ENCODE measurements at places on chromosomes 4 and X.

- no peak for DNase-seq
Measured at GRCh38 chr4:40458683-40459082, 123.5 kb downstream of the CHRNA9 start.

DNA sequence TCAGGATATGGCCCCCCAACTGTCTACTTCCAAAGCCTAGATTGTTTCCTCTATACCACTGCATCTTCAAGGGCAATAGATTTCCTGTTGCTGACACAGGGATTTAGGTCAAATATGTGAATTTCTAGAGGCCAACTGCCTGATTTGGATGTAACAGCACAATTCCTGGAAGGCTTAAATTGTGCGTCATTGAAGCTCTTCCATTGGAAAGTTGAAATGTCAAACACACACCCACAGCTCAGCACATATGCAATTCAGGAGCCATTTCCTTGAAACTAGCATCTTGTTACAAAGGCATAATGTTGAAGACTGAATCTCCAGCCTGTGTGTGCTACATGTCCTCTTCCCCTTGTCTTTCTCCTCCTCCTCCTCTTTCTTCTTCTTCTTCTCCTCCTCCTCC lies 158.6 kb downstream of the STK32B start:
- no peak for DNase-seq

- DNase-seq: no peak
Measured at GRCh38 chr4:89371614-89372013, 64.0 kb upstream of the GPRIN3 start.

DNA sequence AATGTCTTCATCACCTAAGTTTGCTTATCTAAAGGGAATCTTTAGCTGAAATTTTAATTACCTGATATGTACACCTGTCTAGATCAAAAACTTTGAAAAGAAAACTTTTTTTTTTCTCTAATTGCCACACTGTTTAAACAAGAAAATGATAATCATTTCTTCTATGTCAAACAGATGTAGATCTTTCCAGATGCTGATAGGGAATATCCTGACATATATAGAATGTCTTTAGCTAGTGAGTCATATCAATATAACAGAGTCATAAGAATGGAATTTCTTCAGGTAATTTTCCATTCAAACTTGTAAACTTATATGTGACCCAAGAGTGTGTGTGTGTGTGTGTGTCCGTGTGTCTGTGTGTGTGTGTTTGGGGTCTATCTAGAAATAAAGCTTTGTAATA lies 271.9 kb downstream of the GPM6A start:
- peak; percentile 22 for DNase-seq

- DNase-seq: no peak
Measured at GRCh38 chr4:9938933-9939332, 82.4 kb downstream of the SLC2A9 start.

- peak; percentile 57 for DNase-seq
Measured at GRCh38 chrX:119880552-119881437, 9.2 kb downstream of the NDUFA1 start.

DNA sequence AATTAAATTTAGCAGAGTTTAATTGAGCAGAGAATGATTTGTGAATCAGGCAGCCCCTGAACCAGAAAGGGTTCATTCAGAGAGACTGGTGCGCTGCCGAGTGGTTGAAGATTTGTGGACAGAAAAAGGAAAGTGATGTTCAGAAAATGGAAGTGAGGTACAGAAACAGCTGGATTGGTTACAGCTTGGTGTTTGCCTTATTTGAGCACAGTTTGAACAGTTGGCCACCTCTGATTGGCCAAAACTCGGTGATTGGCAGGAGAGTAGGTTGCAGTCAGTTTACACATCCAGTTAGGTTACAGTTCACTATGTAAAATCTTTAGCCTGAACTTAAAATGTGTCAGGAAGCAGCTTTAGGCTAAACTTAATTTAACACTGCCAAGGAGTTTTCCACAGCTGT lies 14.9 kb downstream of the MID1IP1 start:
- DNase-seq: no peak

DNA sequence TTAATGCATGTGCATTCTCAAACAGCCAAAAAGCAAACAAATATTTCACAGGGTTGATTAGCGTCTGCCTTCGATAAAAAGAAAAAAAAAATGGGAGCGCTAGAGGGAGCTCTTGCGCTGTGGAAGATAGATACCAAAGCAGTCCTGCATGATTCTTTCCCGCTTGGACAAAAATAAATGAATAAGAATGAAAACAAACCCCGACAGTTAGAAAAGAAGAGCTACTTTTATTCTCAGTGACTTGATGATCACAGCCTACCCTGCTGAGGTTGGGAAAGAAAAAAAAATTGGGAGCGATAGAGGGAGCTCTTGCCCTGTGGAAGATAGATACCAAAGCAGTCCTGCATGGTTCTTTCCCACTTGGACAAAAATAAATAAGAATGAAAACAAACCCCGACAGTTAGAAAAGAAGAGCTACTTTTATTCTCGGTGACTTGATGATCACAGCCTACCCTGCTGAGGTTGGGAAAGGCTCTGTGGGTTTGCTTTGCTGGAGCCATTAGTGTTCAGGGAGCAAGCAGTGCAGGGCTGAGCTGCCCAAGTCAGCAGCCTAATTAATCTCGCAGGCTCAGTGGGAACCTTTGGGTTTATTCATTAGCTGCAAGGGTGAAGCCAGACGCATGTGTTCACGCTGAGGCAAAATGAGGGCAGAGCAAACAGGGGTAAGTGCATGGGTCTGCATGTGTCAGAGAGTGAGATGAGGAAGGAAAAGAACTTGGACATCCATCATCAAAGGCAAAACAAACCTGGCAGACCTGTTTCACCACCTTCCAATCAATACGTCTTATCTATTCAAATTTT lies 249.3 kb upstream of the PRKX start:
- peak; percentile 4 for DNase-seq

GRCh38 chrX:133493366-133493765 lies 78.1 kb upstream of the GPC4 start:
- no peak for DNase-seq

DNA sequence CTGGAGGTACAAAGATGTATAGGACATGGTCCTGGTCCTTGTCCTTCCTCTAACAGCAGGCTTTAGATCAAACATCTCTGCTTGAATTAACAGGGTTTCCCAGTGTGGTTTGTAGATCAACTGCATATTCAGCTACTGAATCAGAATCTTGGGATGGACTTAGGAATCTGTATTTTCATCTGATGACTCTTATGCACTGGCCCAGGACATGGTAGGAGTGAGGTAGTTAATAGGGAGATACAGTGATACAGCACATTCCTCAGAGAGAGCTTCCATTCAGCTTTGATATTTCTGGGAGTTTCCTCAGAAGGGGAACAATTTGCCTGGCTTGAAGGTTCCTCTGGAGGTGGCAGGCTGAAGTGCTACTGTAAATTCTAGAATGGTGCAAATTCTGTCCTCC lies 203.1 kb downstream of the LARP7 start:
- DNase-seq: peak; percentile 22

GRCh38 chr4:75046226-75046625 lies 113.3 kb downstream of the PARM1 start:
- no peak for DNase-seq

DNA sequence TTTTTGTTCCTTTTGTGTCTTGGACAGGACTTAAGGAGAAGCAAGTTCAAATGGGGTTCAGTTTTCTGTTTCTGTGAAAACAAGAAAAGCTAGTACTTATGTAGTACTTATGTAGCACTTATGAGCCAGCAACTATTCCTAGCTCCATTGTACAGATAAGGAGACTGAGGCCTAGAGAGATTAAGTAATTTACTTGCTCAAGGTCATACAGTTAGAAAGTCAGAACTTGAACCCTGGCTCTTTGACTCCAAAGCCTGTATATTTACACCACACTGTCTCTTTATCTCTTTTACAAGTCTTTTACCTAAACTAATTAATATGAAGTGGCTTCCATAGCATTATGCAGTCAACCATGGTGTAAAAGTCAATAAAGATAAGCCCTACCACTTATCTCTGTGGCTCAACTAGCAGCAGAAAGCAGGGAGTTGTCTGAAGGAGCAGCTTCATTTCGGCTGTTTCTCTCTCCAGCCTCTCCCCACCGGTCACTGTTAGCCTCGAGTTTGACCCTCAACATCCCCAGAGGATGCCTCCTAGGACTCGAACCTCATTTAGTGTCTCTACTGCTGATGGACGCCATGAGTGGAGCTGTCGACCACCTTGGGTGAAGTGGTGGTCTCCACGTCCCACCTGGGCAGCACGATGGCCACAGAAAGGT lies 209.9 kb downstream of the SHROOM3 start:
- DNase-seq: no peak

DNA sequence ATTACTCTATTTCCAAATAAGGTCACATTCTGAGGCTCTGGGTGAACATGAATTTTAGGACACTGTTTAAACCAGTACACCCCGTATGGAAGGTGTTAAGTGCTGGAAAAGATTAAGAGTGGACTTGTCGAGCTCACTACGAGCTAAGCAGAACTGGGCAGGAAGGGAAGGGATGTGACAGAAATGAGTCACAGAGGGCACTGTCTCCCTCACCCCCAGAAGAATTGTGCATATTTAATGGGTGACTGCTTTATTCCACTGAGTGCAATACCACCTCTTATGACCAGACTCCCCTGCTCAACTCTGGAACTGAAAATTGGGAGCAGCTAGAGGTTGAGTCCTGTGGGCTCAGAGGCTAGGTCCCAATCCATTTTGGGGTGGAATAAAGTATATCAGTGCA lies 187.4 kb upstream of the RPS6KA3 start:
- DNase-seq: peak; percentile 64

- DNase-seq: peak; percentile 92
Measured at GRCh38 chr4:54085284-54085683, 14.7 kb upstream of the GSX2 start.

DNA sequence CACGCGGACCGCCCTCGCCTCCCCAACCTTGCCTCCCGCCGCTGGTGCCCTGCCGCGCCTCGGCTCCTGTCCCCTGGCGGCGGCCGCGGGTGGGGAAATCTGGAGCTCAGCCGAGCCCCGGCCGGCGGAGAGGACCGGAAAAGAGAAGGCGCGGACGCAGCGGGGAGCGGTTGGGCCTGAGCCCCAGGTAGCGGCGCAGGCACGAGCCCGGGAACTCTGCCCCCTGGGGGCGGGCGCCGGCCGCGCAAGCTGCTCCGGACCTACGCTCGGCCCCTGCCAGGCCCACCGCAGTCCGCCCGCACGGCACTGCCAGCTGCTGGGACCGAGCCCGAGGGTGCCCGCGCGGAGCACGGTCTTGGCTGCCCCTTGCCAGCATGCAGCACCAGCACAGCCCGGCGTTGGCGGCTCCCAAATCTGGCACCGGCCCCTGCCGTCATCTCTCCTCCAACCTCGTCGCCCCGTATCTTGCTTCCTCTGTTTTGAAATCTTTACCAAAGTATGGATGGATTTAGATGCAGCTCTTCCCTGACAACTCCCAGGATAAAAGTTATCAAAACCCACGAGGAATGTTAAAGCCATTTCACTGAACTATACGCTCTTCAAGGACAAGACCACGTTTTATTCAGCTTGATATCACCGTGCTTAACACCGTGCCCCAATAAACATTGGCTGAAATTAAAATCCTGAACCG lies at the start of gene PRSS12:
Gene PRSS12, minus strand, starts transcription at position 161 of the 691 bp plus-strand sequence. CDS start 283 bp downstream, outside the sequence.
- DNase-seq: no peak

GRCh38 chr4:108988464-108989195 lies 225.8 kb upstream of the ETNPPL start:
- no peak for DNase-seq
